Uterus (tissue), 4 donors: ENCODE measurements at places on chromosomes 5 and 9. TPM values are rescaled to one million over a fixed set of nuclear protein-coding genes. Genes with fewer than 3 reads are reported as not detected.

- DNase-seq, result no peak
Measured at GRCh38 chr9:131839281-131840084, 99.6 kb upstream of the RAPGEF1 start.

DNA sequence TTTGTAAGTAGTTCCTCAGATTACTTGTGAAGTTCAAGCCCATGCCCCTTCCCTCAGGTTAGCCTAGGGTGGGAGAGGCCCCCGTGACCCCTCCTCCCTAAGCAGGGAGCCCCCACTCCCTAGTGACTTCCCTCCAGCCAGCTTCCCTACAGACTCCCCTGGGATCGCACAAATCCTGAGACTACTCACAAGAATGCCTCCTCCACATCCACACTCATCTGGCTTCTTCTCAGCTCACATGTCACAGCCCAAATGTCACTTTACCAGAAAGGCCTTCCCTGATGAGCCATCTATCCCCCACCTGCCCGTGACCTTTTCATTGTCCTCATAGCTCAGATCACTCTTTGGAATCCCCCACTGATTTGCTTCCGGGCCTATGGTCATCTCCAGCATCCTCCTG, 96.7 kb upstream of the ARAP3 start:
- DNase-seq, result no peak

- DNase-seq, result no peak
Measured at GRCh38 chr5:61342071-61342501, 10.0 kb downstream of the ZSWIM6 start.

The GAPT gene
- 6.8 TPM for total RNA-seq

DNA sequence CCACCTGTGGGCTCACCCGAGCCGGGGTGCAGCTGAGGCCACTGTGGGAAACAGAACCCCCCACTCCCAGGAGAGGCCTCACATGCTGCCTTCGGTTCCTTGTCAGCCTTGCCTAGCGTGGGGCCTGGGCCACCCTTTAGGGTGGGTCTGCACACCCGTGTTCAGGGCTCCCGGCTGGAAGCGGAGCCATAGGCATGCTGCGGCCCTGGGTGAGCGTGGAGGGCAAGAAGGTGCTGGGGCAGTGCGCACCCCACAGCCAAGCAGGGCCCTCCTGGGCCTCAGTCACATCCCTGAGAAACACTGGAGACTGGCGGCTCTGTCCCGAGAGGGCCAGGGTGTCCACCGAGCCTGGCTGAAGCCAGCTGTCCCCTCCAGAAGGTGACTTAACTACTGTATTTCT, 41.9 kb downstream of the GOLM1 start:
- DNase-seq, result no peak
